Cerebellar nuclear complex (tissue), 1 donor: ENCODE measurements at places on chromosomes 7 and 10.

- DNase-seq = no peak
Observed at GRCh38 chr7:35729061-35729783, 34.3 kb upstream of the HERPUD2 start.

- no peak for DNase-seq
Observed at GRCh38 chr7:116122972-116123595, 87.3 kb upstream of the TES start.

- DNase-seq = no peak
Observed at GRCh38 chr7:24199978-24200377, 84.0 kb upstream of the NPY start.

GRCh38 chr10:22550732-22551131, 163.6 kb downstream of the PIP4K2A start:
- DNase-seq = no peak

- DNase-seq = peak; percentile 16
Observed at GRCh38 chr7:153537271-153537670, 514.9 kb upstream of the DPP6 start.
